Effector memory CD8-positive, alpha-beta T cell (primary cell): ENCODE measurements at places on chromosomes 1 and 21.

DNA sequence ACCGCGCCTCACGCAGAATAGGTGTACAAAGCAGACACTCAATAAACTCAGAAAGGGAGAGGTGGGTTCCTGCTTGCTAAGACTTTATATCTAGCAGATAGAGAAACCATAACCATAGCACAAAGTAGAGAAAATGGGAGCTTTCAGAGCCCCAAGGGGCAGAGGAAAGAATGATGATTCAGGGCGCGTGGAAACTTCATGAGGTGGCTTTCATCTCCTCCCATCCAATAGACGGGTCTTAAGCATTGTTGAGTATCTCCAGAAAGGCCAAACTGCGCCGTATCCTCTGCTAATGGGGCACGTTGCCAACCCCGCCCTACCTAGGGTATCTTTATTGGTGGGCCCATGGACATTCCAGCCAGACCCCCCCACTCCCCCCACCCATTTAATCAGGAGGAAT, 778 bp upstream of the MIXL1 start:
- H3K4me3 ChIP-seq = peak overlapping the region; percentile 48
- peaks cover 48% of the 10 kb centered on the region for H3K27me3 ChIP-seq
- DNase-seq = no peak
- H3K4me1 ChIP-seq = peaks cover 1% of the 10 kb centered on the region
- peaks cover 3% of the 10 kb centered on the region for H3K36me3 ChIP-seq

- DNase-seq = no peak
- H3K27me3 ChIP-seq = no peaks in the 10 kb centered on the region
- H3K4me3 ChIP-seq = no peak overlapping the region
- H3K36me3 ChIP-seq = peaks cover 5% of the 10 kb centered on the region
- peaks cover 18% of the 10 kb centered on the region for H3K4me1 ChIP-seq
These were observed 29.7 kb downstream of the UBE2T start for GRCh38 chr1:202311875-202312635.

- no peaks in the 10 kb centered on the region for H3K27me3 ChIP-seq
- H3K27ac ChIP-seq = no peak overlapping the region
- H3K4me3 ChIP-seq = no peak overlapping the region
- no peaks in the 10 kb centered on the region for H3K4me1 ChIP-seq
- H3K36me3 ChIP-seq = no peaks in the 10 kb centered on the region
These were observed 44.2 kb downstream of the WDR64 start for GRCh38 chr1:241696172-241696814.

- H3K27ac ChIP-seq = no peak overlapping the region
- no peaks in the 10 kb centered on the region for H3K27me3 ChIP-seq
- peaks cover 6% of the 10 kb centered on the region for H3K36me3 ChIP-seq
- H3K4me1 ChIP-seq = no peaks in the 10 kb centered on the region
- no peak overlapping the region for H3K4me3 ChIP-seq
- DNase-seq = peak; percentile 8
These were observed 144.4 kb upstream of the ZNF644 start for GRCh38 chr1:91166106-91166712.

GRCh38 chr1:156414461-156415064, 45.6 kb downstream of the RHBG start:
- peaks cover 9% of the 10 kb centered on the region for H3K4me1 ChIP-seq
- DNase-seq = no peak
- H3K36me3 ChIP-seq = peaks cover 3% of the 10 kb centered on the region

- H3K27ac ChIP-seq = no peak overlapping the region
- no peaks in the 10 kb centered on the region for H3K4me1 ChIP-seq
- no peak overlapping the region for H3K4me3 ChIP-seq
- H3K27me3 ChIP-seq = peaks cover 34% of the 10 kb centered on the region
- H3K36me3 ChIP-seq = no peaks in the 10 kb centered on the region
These were observed 3.5 kb upstream of the TLCD4 start for GRCh38 chr1:95113684-95114083.

DNA sequence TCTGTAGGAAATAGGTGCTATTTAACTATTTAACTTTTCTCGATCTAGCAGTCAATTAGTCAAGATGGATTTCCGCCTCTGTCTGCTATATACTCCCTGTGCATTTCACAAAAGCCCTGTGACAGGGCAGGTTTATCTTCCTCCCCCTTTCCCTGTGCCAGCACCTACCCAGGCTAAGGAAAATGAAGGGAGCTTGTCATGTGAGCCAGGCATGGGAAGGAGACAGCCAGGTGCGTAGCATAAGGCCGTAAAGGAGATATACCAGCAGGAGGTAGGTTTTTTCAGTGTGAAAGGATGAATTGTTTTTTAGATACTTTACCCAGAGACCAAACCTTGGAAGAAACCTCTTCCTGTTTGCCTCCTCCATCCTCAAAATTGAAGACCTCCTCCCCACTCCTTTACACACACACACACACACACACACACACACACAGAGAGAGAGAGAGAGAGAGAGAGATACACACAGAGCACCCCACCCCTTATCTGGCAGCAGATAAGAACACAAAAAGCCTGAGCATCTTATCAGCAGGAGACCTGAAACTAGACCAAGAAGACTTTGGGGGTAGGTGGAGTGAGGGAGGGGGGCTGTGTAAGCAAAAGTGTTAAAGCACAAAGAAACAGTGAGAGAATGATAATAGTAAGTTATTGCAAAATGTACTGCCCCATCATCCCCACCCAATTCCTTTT, 12.0 kb upstream of the TARBP1 start:
- H3K36me3 ChIP-seq = no peaks in the 10 kb centered on the region
- no peak for DNase-seq
- peaks cover 6% of the 10 kb centered on the region for H3K4me1 ChIP-seq
- H3K27ac ChIP-seq = no peak overlapping the region

- peaks cover 17% of the 10 kb centered on the region for H3K4me1 ChIP-seq
- H3K27me3 ChIP-seq = no peaks in the 10 kb centered on the region
- peak overlapping the region; percentile 85 for H3K27ac ChIP-seq
- H3K36me3 ChIP-seq = peaks cover 21% of the 10 kb centered on the region
These were observed 725 bp downstream of the SLC25A33 start for GRCh38 chr1:9539829-9540550.

DNA sequence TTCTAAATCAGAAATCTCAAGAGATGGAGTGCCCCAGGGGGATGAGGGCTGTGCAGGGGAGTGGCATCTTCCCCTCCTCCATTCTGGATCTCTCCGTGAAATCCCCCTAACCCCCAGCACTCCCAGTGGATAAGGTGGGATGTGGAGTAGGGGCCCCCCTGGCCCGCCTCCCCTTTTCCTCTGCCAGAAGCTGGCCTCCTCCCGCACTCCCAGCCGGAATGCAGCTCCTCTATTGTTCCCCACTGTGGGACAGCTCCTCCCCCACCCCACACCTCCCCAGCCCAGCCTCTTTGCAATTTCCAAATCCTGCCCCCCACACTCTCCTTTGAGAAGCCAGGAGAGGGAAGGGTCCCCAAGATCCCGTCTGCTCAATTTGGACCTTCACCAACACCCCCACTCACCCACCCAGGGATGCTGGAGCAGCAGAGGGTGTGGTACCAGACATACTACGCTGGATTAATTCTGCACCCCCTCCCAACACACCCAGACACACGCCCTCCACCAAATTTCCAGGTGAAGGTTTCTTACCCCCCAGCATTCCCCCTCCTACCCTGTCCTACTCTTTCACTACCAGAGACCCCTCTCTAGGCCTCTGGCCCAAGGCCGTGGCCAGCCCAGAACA, 1.9 kb downstream of the MEX3A start:
- DNase-seq = no peak
- peaks cover 31% of the 10 kb centered on the region for H3K27me3 ChIP-seq
- no peaks in the 10 kb centered on the region for H3K4me1 ChIP-seq
- H3K27ac ChIP-seq = no peak overlapping the region
- H3K36me3 ChIP-seq = peaks cover 2% of the 10 kb centered on the region
- H3K4me3 ChIP-seq = no peak overlapping the region

- H3K36me3 ChIP-seq = no peaks in the 10 kb centered on the region
- H3K27ac ChIP-seq = no peak overlapping the region
- peaks cover 39% of the 10 kb centered on the region for H3K27me3 ChIP-seq
- H3K4me3 ChIP-seq = no peak overlapping the region
- DNase-seq = no peak
These were observed 87.8 kb downstream of the NMNAT2 start for GRCh38 chr1:183330335-183330734.

- no peaks in the 10 kb centered on the region for H3K27me3 ChIP-seq
- H3K4me1 ChIP-seq = peaks cover 77% of the 10 kb centered on the region
- peak overlapping the region; percentile 97 for H3K27ac ChIP-seq
- DNase-seq = no peak
- H3K4me3 ChIP-seq = peak overlapping the region; percentile 93
These were observed 44.3 kb downstream of the CD34 start for GRCh38 chr1:207866471-207867135.

DNA sequence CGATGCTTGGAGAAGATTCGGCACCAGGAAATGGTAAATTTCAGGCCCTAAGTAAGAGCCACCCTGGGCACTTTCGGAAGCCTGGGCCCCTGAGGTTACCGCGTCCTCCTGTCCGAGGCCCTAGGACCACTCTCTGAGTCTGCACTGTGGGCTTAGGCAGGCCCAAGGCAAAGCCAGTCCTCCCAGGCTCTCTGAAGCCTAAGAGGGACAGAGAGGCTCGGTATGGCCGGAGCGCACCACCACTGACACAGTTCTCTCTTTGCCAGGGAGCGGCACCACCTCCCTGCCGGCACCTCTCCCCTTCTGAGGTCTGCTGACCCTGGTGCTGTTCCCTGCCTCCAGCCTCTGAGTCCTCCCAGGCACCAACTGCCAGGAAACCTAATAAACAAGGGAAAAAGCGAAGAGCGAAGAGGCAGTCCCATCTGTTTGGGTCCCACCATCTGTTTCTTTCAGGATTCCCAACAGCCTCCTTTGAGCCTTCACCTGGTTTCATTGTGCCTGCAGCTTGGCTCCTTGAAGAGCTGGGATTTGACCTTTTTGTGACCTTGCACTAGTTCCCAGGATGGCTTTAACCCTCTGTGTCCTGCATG, 57.7 kb downstream of the VWA5B1 start:
- no peak for DNase-seq
- peaks cover 89% of the 10 kb centered on the region for H3K27me3 ChIP-seq
- peaks cover 4% of the 10 kb centered on the region for H3K4me1 ChIP-seq
- H3K27ac ChIP-seq = no peak overlapping the region

- no peak for DNase-seq
- no peak overlapping the region for H3K4me3 ChIP-seq
- no peaks in the 10 kb centered on the region for H3K36me3 ChIP-seq
- peaks cover 58% of the 10 kb centered on the region for H3K27me3 ChIP-seq
These were observed 41.2 kb downstream of the BACE2 start for GRCh38 chr21:41209016-41209619.

- no peaks in the 10 kb centered on the region for H3K36me3 ChIP-seq
- H3K4me1 ChIP-seq = peaks cover 7% of the 10 kb centered on the region
These were observed 35.3 kb downstream of the CLIC6 start for GRCh38 chr21:34704119-34704518.

- peaks cover 34% of the 10 kb centered on the region for H3K4me1 ChIP-seq
- H3K27ac ChIP-seq = peak overlapping the region; percentile 91
- H3K27me3 ChIP-seq = no peaks in the 10 kb centered on the region
- peaks cover 22% of the 10 kb centered on the region for H3K36me3 ChIP-seq
These were observed 642 bp upstream of the SLC16A1 start for GRCh38 chr1:112956544-112957132.

- H3K4me3 ChIP-seq = no peak overlapping the region
- H3K27ac ChIP-seq = peak overlapping the region; percentile 79
- no peaks in the 10 kb centered on the region for H3K27me3 ChIP-seq
- DNase-seq = no peak
- peaks cover 3% of the 10 kb centered on the region for H3K4me1 ChIP-seq
- peaks cover 24% of the 10 kb centered on the region for H3K36me3 ChIP-seq
These were observed 6.3 kb downstream of the COA7 start for GRCh38 chr1:52691821-52692220.

DNA sequence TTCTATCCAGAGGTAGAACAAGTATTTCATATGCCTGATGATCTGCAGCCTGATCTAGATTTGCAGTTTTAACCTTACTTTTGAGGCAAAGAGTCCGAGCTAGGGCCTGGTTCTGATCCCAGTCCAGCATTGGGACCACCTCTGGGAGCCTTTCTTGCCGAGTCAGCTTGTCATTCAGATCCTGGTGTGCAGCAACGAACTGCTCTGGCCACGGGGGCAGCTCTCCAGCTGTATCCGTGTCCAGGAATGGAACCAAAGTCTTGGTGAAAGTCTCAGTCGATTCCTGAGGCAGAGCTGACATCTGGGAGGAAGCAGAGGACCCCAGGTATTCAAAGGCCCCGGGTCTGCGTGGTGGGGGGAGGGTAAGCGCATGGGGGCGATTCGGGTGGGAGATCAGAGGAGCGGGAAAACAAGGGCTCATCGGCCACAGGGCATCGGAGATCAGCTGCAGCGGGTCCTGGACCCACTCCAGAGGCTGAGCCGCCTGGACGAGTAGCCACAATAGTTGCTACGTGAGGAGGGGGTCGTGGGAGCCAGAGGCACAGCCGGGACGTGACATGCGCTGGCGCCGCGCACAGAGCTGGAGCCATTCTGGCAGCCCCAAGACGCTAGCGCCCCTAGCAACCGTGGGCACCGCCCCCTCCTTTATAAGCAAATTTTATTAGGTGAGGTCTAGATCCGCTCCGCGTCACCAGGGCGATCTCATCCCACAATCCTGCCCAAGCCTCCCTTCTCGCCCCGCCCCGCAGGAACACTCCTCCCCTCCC, 32.4 kb upstream of the BSDC1 start:
- peaks cover 69% of the 10 kb centered on the region for H3K27me3 ChIP-seq
- no peaks in the 10 kb centered on the region for H3K36me3 ChIP-seq
- H3K4me1 ChIP-seq = no peaks in the 10 kb centered on the region
- H3K27ac ChIP-seq = no peak overlapping the region
- H3K4me3 ChIP-seq = no peak overlapping the region

- DNase-seq = no peak
- H3K4me3 ChIP-seq = no peak overlapping the region
- H3K27ac ChIP-seq = no peak overlapping the region
These were observed 2.6 kb downstream of the HFM1 start for GRCh38 chr1:91402023-91402422.

- H3K4me1 ChIP-seq = peaks cover 10% of the 10 kb centered on the region
- H3K27ac ChIP-seq = no peak overlapping the region
- DNase-seq = no peak
These were observed 48.9 kb downstream of the LPAR3 start for GRCh38 chr1:84844094-84844493.

DNA sequence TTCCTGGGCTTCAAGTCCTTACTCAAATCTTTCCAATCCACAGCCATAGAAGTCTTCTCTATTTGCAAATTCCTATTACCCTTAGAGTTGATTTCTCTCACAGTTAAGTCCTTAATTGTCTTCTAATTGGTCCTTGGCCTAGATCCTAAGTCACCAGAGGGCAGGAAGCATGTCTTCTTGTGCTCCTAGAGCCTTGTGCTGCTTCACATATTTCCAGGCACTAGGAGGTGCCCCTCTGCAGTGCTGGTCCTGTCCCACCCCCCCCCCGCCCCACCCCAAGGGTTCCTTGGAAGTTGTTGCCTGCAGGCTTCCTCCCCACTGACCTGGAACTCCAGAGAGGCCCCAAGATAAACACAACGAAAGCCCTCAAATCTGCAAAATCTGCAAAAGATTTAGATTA, 28.1 kb upstream of the TARBP1 start:
- no peaks in the 10 kb centered on the region for H3K36me3 ChIP-seq
- no peak overlapping the region for H3K27ac ChIP-seq
- no peak overlapping the region for H3K4me3 ChIP-seq
- no peaks in the 10 kb centered on the region for H3K4me1 ChIP-seq
- peaks cover 17% of the 10 kb centered on the region for H3K27me3 ChIP-seq
- no peak for DNase-seq

- peaks cover 50% of the 10 kb centered on the region for H3K4me1 ChIP-seq
- H3K36me3 ChIP-seq = peaks cover 29% of the 10 kb centered on the region
- peak overlapping the region; percentile 99 for H3K4me3 ChIP-seq
These were observed 560 bp upstream of the CSDE1 start for GRCh38 chr1:114758256-114758832.
